ENCODE measurements at places on chromosomes 13 and 19. TPM values are rescaled to one million over a fixed set of nuclear protein-coding genes. Genes with fewer than 3 reads are reported as not detected.
A peak's percentile ranks its signal among the peaks of the same experiment; 100 is the strongest.

DNA sequence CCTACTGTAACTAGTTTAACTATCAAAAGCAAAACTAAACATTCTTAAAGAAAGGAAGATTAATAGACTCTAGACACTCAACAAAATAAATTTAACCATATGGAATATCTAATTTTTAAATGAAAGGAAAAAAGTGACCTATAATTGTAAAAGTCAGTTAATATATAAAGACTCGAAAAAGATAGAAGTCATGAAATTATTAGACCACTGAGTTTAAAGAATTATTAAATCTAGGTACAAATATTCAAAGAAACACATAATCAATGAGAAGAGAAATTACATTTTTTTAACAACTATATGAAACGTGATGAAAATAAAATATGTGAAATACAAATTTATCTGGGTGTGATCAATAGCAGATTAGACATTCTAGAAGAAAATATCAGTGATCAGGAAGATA lies 706.8 kb upstream of the PCDH20 start:
- DNase-seq: no peak

GRCh38 chr13:73399347-73400216 lies 340.8 kb downstream of the KLF5 start:
- DNase-seq: no peak

GRCh38 chr13:90454002-90454636 lies 893.4 kb upstream of the MIR17HG start:
- DNase-seq: no peak

- DNase-seq: no peak
Measured at GRCh38 chr13:44989941-44990340, 603 bp downstream of the GPALPP1 start.

DNA sequence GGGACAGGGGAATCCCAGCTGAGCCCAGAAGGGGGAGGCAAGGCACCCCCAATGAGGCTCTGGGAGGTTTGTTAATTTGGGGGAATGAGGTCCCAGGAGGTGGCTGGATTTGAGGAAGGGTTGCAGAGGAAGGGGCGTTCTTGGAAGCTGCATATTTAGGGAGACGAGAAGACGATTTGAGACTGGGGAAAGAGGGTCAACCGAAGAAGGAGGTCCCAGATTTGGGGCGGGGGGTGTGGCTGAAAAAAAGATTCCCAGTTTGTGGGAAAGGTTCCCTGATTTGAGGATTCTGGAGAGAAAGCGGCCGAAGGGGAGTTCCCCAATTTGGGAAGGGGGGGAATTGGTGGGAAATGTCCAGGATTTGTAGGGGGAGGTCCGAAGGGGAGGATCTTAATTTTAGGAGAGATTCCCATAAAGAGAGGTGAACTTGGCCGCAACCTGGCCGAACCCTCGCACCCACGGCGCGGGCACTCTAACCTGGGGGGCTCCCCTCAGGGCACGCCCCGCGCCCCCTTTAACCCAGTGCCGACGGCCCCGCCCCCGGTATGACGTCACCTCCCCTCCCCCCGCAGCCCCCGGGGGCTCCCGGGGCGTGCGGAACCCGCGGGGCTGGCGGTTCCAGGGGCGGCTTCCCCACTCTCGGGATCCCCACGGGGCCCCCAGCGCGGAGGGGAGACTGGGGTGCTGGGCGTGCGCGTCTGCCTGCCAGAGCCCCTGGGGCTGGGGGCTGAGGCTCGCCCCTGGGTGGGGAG lies 1.2 kb downstream of the PTPRS start:
- DNase-seq: no peak

- no peak for DNase-seq
Measured at GRCh38 chr13:28252547-28252946, 114.2 kb downstream of the PAN3 start.

DNA sequence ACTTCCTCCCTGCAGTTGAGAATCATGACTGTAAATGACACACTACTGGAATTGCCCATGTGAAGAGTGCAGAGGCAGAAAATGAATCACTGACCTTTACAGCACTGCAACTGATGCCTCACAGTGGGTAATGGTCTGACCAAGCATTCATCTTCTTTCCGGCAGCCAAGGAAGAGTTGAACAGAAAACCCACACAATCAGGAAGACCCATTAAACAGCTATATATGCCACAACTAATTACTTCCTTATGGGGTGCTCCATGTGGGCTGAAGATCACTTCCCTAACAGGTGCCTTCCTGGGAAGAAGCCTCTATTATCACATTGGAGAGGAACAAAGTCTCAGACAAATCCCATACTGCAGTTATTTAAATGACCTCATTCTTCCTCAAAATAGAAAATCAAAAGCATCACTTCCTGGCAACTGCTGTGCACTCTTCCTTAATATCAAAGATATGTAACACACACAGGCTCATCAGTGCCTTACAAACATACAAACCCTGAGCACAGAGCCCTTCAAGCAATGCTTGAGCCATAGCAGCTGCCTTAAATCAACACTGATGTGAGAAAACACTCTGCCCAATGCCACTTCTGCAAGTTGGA lies 45.8 kb downstream of the RUBCNL start:
- no peak for DNase-seq

DNA sequence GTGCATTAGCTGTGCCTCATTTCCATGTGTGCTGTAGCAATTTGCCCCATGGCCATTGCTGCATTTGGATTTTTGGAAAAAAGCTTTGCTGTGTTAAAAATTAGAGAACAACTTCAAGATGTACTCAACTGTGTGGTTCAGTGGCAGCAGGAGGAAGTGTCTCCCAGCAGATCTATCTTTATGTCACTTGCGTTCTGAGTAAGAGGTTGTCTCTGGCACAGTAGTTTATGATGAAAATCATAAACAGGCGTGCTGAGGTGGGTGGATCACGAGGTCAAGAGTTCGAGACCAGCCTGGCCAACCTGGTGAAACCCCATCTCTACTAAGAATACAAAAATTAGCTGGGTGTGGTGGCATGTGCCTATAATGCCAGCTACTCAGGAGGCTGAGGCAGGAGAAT lies 29.0 kb upstream of the RNF17 start:
- DNase-seq: no peak

- peak; percentile 19 for DNase-seq
Measured at GRCh38 chr19:55352040-55352439, 2.5 kb downstream of the COX6B2 start.

The NHLRC3 gene
- 7.2 TPM for total RNA-seq

The ZSCAN4 gene
- total RNA-seq: not detected

The CDC42EP5 gene
- total RNA-seq: 0.64 TPM

The ZNF846 gene
- 1.2 TPM for total RNA-seq

The ING1 gene
- 27.0 TPM for total RNA-seq

The CCDC70 gene
- total RNA-seq: not detected

The F10 gene
- total RNA-seq: 4.0 TPM

The C19orf85 gene
- total RNA-seq: 0.34 TPM

Data from HCT116 (cell line).